ENCODE measurements at places on chromosomes 16 and 17. TPM values are rescaled to one million over a fixed set of nuclear protein-coding genes. Genes with fewer than 3 reads are reported as not detected.
A peak's percentile ranks its signal among the peaks of the same experiment; 100 is the strongest.

DNA sequence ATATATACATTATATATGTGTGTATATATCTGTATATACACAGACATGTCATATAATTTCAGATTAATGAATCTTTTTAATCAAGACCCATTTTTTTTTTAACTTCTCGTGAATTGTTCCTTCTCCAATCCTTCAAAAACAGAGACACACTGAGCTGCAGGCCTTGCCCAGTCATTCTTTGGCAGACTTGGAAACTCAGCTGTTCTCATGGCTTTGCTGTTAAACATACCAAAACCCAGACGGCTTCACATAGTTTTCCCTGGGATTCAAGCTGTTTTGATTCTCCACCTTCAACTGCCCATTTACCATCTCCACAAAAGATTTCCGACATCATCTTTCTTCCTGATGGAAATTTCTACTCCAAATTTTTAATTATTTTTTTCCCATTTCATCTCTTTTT is 148.7 kb downstream of the KCNJ2 start:
- H3K4me1 ChIP-seq: no peaks in the 10 kb centered on the region
- no peak overlapping the region for H3K27ac ChIP-seq
- no peaks in the 10 kb centered on the region for H3K36me3 ChIP-seq

- no peaks in the 10 kb centered on the region for H3K36me3 ChIP-seq
- no peak overlapping the region for H3K4me3 ChIP-seq
- H3K4me1 ChIP-seq: peaks cover 4% of the 10 kb centered on the region
Measured at GRCh38 chr17:82528484-82529265, 9.1 kb downstream of the FOXK2 start.

- H3K27ac ChIP-seq: no peak overlapping the region
- no peak for DNase-seq
- no peak overlapping the region for H3K4me3 ChIP-seq
- no peaks in the 10 kb centered on the region for H3K27me3 ChIP-seq
- H3K4me1 ChIP-seq: no peaks in the 10 kb centered on the region
Measured at GRCh38 chr16:25605381-25605780, 86.4 kb upstream of the HS3ST4 start.

DNA sequence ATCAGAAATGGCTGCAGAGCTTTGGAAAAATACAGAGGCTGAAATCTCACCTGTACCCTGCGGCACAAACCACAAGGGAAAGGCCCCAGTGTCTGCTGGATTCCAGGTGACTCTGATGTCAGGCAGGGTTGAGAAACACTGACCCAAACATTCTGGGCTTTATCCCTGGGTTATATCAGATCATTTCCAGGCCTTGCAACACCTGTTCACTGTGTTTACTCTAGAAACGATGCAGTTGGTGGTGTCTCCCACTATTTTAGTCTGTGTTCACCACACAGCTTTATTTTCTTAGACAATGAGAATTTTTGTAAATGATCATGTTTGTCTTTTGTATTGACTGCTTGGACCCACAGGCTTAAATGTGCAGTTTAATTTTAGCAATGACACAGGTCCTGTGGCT is 151.5 kb upstream of the SDK2 start:
- H3K4me1 ChIP-seq: no peaks in the 10 kb centered on the region
- H3K4me3 ChIP-seq: no peak overlapping the region
- H3K27me3 ChIP-seq: no peaks in the 10 kb centered on the region
- no peak for DNase-seq
- no peaks in the 10 kb centered on the region for H3K36me3 ChIP-seq
- H3K27ac ChIP-seq: no peak overlapping the region

- no peaks in the 10 kb centered on the region for H3K27me3 ChIP-seq
- no peaks in the 10 kb centered on the region for H3K4me1 ChIP-seq
- H3K27ac ChIP-seq: no peak overlapping the region
- H3K4me3 ChIP-seq: no peak overlapping the region
- no peak for DNase-seq
Measured at GRCh38 chr17:29533976-29534375, 32.9 kb downstream of the ABHD15 start.

GRCh38 chr16:79375351-79375750 is 225.2 kb downstream of the MAF start:
- H3K36me3 ChIP-seq: no peaks in the 10 kb centered on the region
- H3K4me3 ChIP-seq: no peak overlapping the region

- no peak overlapping the region for H3K27ac ChIP-seq
- H3K36me3 ChIP-seq: no peaks in the 10 kb centered on the region
- no peaks in the 10 kb centered on the region for H3K27me3 ChIP-seq
- no peak overlapping the region for H3K4me3 ChIP-seq
- no peak for DNase-seq
- peaks cover 8% of the 10 kb centered on the region for H3K4me1 ChIP-seq
Measured at GRCh38 chr17:81482673-81483072, 29.9 kb downstream of the ACTG1 start.

DNA sequence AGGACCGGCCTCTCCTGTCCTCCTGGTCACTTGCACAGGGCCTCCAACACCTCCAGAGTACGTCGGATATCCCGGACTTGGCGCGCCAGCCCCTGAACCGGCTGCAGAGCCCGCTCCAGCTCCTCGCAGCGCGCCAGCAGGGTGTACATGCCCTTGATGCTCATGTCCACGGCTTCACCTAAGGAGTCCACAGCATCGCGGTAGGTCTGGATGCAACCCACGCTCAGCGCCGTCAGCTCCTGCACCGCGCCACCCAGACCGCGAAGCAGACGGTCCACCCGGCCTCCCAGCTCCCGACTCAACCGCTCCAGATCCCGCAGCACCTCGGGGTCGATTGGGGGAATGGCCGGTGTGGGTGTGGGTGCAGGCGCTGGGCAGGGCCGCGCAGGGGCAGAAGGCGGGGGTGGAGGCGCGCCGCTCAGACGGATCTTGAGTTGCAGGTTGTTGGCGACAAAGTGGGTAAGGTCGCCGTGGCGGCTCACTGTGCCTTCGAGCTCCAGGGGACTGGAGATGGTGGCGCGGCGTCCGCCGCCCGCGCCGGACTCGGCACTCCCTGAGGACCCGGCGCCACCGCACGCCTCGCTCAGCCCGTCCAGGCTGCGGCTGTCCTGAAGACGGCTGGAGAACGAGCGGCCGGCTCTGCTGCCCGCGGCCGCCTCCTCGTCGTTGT is 804 bp downstream of the BORCS6 start:
- no peaks in the 10 kb centered on the region for H3K27me3 ChIP-seq
- H3K36me3 ChIP-seq: no peaks in the 10 kb centered on the region
- DNase-seq: peak; percentile 11
- H3K4me3 ChIP-seq: peak overlapping the region; percentile 90

GRCh38 chr17:81241648-81242420 is 2.7 kb downstream of the NDUFAF8 start:
- no peaks in the 10 kb centered on the region for H3K27me3 ChIP-seq
- H3K4me3 ChIP-seq: no peak overlapping the region
- H3K36me3 ChIP-seq: no peaks in the 10 kb centered on the region
- H3K27ac ChIP-seq: no peak overlapping the region

DNA sequence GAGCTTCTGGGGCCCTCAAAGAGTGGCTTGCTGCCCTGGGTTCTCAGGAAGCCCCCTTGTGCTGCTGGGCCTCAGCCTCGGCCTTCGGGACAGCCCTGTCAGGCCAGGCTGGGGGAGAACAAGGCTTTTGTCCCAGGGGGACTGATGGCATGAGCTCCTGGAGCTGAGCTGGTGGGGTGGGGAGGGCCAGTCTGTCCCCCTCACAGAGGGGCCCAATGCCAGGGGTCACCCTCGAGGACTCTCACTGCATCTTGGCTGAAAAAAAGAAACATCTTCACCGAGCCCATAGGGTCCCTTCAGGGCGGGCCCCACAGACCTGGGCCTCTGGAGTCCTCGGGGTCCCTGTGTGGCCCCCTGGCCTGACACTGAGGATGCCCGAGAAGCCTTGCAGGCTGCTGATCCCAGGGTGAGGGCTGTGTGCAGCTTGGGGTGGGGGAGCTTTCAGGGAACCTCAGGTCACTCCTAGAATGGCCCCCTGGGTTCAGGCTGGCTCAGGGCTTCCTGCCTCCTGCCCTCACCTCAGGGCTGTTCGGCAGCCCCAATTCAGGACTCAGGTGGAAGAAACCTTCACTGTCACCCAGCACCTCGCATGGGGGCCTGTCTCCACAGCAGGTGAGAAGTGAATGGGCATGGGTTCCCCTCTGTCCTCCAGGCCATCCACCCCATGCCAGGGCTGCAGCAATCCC is 90.5 kb downstream of the TNFRSF13B start:
- no peak overlapping the region for H3K4me3 ChIP-seq
- no peaks in the 10 kb centered on the region for H3K27me3 ChIP-seq
- no peak for DNase-seq
- H3K36me3 ChIP-seq: no peaks in the 10 kb centered on the region

- H3K36me3 ChIP-seq: no peaks in the 10 kb centered on the region
- no peaks in the 10 kb centered on the region for H3K27me3 ChIP-seq
- H3K27ac ChIP-seq: no peak overlapping the region
Measured at GRCh38 chr17:28298449-28298848, 20.6 kb upstream of the TMEM97 start.

- no peaks in the 10 kb centered on the region for H3K36me3 ChIP-seq
- DNase-seq: no peak
- H3K27ac ChIP-seq: no peak overlapping the region
- H3K4me1 ChIP-seq: no peaks in the 10 kb centered on the region
- no peaks in the 10 kb centered on the region for H3K27me3 ChIP-seq
Measured at GRCh38 chr17:1421470-1421869, 21.4 kb upstream of the YWHAE start.

DNA sequence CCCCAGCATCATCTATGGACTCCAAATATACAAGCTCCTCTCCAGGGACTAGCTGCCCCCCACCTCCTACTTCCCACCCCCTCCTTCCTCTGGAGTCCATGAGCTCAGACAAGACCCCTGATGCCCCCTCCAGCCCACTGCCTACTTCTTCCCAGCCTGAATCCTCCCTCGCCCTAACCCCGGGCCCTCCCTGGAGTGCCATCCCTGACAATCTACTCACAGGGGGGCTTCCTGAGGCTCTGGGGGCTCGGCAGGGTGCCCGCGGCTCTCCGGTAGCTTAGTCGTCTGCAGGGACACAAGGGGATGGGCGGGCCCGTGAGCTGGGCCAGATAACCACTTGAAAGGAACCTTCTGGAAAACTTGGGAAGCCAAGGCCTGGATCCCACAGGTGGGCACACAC is 15.1 kb downstream of the MPP3 start:
- DNase-seq: no peak
- H3K4me3 ChIP-seq: no peak overlapping the region
- H3K27ac ChIP-seq: no peak overlapping the region
- no peaks in the 10 kb centered on the region for H3K36me3 ChIP-seq
- no peaks in the 10 kb centered on the region for H3K4me1 ChIP-seq

DNA sequence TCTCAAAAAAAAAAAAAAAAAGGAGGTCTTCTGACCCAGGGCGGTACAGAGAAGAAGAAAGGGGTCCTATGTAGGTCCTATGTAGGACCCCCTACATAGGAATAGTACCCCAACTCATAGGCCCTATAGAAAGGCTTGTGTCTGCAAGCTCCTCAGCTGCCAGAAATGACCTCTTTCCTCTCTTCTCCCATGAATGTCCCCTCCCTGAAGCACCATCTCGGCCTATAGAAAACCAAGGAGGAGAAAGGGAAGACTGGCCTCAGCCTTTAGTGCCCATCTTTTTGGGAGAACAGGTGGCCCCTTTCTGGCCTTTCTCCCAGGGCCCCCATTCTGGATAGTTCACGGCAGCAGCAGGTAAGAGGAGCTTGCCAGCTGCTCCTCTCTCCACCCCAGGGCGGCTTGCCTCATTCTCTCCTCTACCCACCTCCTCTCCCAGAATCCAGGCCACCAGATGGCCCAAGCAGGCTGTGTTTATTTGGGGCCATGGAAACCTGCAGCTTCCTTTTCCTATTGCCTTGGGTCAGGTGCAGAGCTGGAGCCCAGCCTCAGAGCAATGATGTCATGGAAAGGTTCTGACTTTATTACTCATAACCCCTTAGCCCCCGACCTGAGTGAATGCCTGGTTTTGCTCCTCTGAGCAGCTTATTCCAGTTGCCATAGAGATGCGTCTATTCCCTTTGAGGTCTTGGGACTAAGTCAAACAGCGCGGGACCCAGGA is 1.6 kb upstream of the MRPL58 start:
- no peak for DNase-seq
- H3K36me3 ChIP-seq: no peaks in the 10 kb centered on the region
- no peak overlapping the region for H3K27ac ChIP-seq
- peaks cover 5% of the 10 kb centered on the region for H3K4me1 ChIP-seq
- H3K4me3 ChIP-seq: no peak overlapping the region

DNA sequence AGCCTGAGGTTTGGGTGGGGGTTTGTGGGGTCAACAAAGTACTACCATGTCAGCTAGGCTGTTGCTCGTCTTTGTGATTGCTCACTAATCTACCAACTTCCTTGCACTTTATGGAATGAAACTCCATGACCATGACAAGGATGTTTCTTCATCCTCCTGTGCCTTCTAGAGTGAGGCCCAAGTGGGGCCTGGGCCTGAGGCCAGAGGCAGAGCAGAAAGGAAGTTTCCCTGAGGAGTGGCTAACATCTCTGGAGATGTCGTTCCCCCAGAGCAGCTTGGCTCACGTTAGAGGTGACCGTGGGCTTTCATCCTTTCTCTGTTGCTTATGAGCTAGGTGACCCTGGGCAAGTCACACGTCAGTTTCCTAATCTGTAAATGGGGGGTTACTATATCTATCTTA is 41.0 kb upstream of the IRX3 start:
- H3K27ac ChIP-seq: no peak overlapping the region
- H3K36me3 ChIP-seq: no peaks in the 10 kb centered on the region
- H3K4me1 ChIP-seq: no peaks in the 10 kb centered on the region
- H3K27me3 ChIP-seq: no peaks in the 10 kb centered on the region

DNA sequence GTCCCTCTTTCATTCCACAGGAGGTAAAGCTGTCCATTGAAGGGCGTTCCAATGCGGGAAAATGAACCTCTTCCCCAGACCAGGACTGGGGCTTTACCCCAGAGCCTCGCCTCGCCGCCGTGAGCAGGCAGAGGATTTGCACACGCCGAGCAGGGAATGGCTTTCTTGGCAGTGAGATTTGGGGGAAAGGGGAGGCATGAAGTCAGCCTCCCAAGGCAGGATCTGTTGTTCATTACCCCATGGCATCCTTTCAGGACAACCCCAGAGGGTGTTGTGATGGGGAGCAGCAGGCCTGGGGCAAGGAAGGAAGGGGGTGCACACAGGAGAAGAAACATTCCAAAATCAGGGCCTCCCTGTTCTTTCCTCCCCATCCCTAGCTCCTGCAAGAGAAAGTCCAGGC is 6.0 kb downstream of the ATXN1L start:
- H3K4me3 ChIP-seq: no peak overlapping the region
- DNase-seq: no peak
- peaks cover 3% of the 10 kb centered on the region for H3K36me3 ChIP-seq
- H3K27ac ChIP-seq: no peak overlapping the region

Gene CACNA1G
- 6.6 TPM for total RNA-seq

Gene KCNH6
- total RNA-seq: 22.4 TPM

Gene HOXB1
- total RNA-seq: not detected

Gene KRT39
- not detected for total RNA-seq

Gene DNASE1L2
- total RNA-seq: 0.77 TPM

Gene SARM1
- 21.4 TPM for total RNA-seq
